Kidney (tissue), 22 donors: ENCODE measurements at places on chromosomes 6 and 20. TPM values are rescaled to one million over a fixed set of nuclear protein-coding genes. Genes with fewer than 3 reads are reported as not detected.

GRCh38 chr6:157982563-157983405 is 1.1 kb downstream of the SYNJ2 start:
- H3K4me1 ChIP-seq = peaks cover 12% of the 10 kb centered on the region
- no peak for DNase-seq
- H3K4me3 ChIP-seq = peak overlapping the region; percentile 66
- H3K27ac ChIP-seq = no peak overlapping the region

DNA sequence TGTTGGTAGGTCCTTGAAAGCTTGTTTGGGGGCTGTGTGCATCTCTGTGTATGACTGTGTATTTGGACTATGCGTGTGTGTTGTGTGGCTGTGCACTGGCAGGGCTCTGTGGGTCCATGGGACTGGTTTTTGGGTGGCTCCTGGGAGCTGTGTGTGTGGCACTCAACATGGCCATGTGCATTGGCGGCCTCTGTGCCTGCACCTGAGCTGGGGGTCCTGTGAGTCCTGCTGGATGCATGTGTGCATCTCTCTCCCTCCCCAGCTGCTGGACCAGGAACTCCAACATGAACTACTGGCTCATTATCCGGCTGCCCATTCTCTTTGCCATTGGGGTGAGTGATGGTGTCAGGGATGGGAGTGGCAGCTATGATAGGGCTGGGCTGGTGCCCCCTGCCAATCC is 30.1 kb downstream of the GLP1R start:
- DNase-seq = no peak
- no peaks in the 10 kb centered on the region for H3K27me3 ChIP-seq
- H3K4me1 ChIP-seq = no peaks in the 10 kb centered on the region
- H3K27ac ChIP-seq = no peak overlapping the region

The FNDC11 gene
- total RNA-seq = 1.6 TPM

- no peaks in the 10 kb centered on the region for H3K36me3 ChIP-seq
- peaks cover 12% of the 10 kb centered on the region for H3K4me1 ChIP-seq
- H3K4me3 ChIP-seq = no peak overlapping the region
- H3K27ac ChIP-seq = peak overlapping the region; percentile 48
Observed at GRCh38 chr6:2977799-2978590, 6.6 kb upstream of the SERPINB6 start.

- H3K36me3 ChIP-seq = no peaks in the 10 kb centered on the region
- H3K27me3 ChIP-seq = no peaks in the 10 kb centered on the region
- no peak overlapping the region for H3K4me3 ChIP-seq
- DNase-seq = no peak
- H3K27ac ChIP-seq = no peak overlapping the region
Observed at GRCh38 chr20:12847872-12848271, 160.9 kb upstream of the SPTLC3 start.

GRCh38 chr6:25508051-25508450 is 144.0 kb upstream of the SCGN start:
- H3K27ac ChIP-seq = no peak overlapping the region
- H3K27me3 ChIP-seq = no peaks in the 10 kb centered on the region
- no peak overlapping the region for H3K4me3 ChIP-seq
